ENCODE measurements at places on chromosomes 1 and 21.

GRCh38 chr1:20443703-20444586, 42.1 kb downstream of the CAMK2N1 start:
- DNase-seq = no peak

GRCh38 chr1:65097076-65097475, 50.9 kb upstream of the AK4 start:
- no peak for DNase-seq

GRCh38 chr1:115408533-115408932, 70.5 kb upstream of the NGF start:
- DNase-seq = no peak

GRCh38 chr1:8458607-8459006, 140.7 kb downstream of the SLC45A1 start:
- no peak for DNase-seq

DNA sequence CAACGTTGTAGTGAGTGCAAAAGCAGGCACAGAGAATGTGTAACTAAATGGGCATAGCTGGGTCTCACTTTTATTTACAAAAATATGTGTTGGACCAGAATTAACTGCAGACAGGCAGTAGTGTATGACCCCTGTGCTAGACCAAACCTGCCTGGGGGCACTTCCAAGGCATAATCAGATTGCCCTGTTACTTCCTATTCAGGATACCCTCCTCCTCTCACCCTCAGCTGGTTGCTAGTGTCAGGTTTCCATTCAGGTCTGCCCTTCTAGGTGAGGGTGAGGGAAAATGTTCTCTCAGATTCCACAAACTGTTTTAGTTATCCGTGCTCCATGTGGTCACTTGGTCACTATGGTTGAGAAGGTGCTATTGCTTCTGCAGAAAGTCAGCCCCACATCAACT, 387.3 kb downstream of the LMX1A start:
- no peak for DNase-seq

DNA sequence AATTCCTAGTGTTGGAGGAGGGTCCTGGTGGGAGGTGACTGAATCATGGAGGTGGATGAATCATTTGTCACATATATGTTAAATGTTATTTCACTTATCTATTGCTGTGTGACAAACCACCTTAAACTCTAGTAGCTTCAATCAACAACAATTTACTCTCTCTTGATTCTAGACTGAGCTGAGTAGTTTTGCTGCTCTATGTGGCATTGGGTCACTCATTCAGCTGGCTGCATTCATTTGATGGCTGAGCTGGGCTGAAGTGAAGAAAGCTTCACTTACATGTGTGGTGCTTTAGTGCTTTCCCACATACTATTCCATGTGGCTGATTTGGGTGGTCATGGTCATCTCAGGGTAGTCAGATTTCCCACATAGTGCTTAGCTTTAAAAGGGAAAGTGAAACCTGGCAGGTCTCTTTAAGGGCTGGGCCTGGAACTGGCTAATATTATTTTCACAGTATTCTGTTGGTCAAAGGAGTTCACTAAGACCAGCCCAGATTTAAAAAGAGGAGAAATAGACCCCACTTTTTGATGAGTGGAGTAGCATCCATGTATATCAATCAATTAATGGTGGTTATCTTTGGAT, 10.5 kb downstream of the DNAH14 start:
- no peak for DNase-seq

DNA sequence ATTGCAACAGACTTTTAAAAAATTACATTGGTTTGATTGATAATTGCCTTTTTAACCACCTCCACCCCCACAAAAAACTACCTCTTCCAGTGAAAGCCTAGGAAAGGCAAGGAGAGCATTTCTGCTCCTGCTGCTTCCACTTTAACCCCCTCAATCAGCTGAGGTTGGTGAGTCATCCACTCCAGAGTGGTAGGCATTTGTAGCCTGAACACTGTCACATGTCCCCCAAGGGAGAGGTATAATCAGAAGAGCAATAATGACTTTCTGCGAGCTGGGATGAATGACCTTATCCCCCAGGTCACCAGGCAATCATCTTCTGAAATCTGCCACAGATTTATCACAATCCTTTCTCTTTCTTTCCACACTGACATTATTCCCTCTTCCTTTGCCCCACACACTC, 126.6 kb upstream of the CAMK1G start:
- DNase-seq = no peak
